COLO829 (cell line): ENCODE measurements at places on chromosomes 2 and 18.

- no peak for DNase-seq
Observed at GRCh38 chr2:238408615-238409340, 17.9 kb upstream of the ASB1 start.

GRCh38 chr2:198316852-198317396, 512.5 kb downstream of the PLCL1 start:
- no peak for DNase-seq

DNA sequence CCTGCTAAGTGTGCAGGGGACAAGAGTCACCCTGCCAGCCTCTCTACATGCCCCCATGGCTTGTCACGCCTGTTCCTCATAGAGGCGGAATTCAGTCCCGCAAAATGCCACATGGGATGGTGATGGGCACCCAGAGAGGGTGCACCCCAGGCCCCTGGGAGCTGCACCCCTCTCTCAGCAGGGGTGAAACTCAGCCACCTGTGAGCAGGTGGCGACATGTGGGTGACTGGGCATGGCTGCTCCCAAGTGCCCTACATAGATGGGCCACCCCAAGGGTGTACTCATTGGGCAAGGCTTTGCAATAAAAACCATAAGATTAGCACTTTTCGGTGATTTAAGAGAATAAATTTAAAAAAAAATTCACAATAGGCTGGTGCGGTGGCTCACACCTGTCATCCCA, 6.3 kb downstream of the HS6ST1 start:
- no peak for DNase-seq

GRCh38 chr2:188785490-188785889, 188.7 kb upstream of the COL3A1 start:
- DNase-seq: no peak

DNA sequence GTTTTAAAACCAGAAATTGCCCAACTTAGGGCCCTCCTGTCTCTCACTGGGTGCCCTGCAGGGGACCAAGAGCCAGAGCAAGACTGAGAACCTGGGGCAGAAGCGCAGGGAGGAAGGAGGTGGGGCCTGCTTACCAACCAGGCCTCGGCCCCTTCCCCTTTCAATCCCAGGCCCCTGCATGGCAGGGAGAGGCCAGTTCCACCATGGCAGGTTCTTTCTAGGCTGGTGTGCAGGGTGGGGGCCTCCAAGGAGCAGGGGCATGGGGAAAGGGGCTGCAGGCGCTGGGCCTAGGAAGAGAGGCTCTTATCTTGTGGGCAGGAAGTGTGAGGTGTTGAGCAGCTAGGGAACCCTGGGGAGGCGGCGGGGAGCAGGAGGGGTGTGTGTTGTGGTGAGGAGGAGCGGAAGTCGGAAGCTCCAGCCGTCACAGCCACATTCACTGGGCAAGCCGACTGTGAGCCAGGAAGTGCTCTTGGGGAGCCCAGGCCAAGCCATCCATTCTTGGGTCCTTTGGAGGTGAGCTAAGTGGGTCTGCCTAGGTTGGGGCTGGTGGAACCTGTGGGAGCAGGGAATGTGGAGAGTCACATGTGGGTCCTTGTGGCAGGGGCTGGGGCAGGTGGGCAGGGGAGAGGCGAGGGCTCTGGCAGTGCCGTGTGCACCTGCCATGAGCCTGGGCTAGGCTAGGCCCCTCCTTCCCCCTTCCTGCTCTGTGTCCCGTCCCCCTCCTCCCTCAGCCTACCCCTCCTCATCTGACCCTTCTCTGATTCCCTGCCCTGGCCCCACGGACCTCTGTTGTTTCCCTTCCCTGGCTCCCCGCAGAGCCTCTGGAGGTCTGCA, at the start of gene PSD4:
Gene PSD4 (plus strand): TSS at position 430 of the 834 bp plus-strand sequence. CDS start 8,486 bp downstream, outside the sequence.
- DNase-seq: no peak

DNA sequence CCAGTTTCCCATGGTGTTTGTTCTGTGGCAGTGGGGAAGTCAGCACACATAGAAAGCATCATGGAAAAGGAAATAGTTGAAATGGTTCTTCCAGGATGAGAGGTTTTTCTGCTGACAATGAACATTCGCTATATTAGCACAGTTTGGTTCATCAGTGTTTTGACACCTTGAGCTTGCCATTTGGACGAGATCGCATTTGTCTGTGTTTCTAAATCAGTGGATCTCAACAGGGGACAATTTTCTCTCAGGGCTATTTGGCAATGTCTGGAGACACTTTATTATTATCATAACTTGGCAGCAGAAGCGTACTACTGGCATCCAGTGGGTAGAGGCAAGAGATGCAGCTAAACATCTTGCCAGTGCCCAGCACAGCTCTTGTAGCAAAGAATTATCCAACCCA, 74.6 kb downstream of the CD8B2 start:
- DNase-seq: no peak

- DNase-seq: no peak
Observed at GRCh38 chr18:77087393-77088141, 45.0 kb downstream of the MBP start.

- peak; percentile 25 for DNase-seq
Observed at GRCh38 chr2:26300234-26300925, 45.6 kb upstream of the SELENOI start.

DNA sequence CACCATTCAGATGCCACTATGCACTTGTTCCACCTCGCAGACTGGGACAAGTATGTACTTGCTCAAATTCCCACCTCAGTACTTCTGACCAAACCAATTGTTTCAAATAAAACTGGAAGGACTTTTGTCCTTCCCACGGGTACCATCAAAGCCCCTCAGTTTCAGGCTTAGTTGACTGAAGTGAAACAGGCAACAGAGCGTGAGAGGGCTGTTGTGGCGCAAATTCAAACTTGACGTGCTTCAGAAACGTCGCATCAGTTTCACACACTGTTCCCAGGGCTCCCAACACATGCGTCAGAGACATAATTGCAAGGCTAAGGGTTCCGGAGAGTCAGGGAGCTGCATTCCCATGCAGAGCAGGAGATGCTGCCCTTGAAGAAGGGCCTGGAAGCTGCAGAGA, 33.7 kb downstream of the RNF152 start:
- no peak for DNase-seq

DNA sequence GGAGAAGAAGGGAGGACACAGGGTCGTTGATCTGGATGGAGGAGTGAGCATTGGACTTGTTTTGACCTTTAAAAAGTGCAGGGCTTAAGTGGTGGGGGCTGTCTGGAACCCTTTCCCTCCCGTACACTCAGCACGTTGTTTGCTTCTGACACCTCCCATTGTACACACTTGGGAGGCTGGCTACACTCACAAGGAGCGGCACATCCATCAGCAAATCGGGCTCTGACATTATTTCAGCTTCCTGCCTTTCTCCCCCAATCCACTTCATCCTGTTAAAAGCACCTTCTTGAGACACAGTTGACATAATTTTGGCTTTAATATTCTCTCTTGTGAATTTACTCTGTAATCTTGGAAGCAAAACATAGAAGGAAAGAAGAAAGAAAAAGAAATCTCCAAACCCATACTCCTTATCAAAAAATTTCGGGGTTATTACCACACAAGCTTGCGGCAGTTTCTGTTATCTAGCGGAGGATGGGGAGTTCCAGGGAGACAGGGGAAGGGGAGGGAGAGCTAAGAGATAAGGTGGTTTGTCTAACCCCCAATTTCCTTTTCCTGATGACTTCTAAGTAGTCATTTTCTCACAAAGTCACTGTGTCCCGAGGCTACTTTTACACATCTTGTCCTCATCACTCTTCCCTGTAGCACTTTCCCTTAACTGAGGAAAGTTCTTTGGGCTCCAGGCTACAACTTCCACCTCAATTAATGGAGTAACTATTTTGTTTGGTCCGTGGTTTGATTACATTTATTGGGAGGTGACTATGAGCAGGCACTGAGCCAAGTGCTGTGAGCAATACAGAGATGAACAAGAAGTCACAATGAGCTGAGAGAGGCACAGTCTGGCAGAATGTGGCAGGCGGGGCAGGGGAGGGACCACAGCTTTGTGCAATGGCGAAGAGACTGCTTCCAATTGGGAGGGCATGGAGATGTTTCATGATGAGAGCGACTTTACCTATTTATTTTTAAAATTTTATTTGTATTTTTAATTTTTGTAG, 240.1 kb upstream of the MEX3C start:
- no peak for DNase-seq

GRCh38 chr2:160460333-160460731, 33.3 kb downstream of the RBMS1 start:
- DNase-seq: no peak

- DNase-seq: no peak
Observed at GRCh38 chr2:223226264-223226663, 174.3 kb downstream of the KCNE4 start.

DNA sequence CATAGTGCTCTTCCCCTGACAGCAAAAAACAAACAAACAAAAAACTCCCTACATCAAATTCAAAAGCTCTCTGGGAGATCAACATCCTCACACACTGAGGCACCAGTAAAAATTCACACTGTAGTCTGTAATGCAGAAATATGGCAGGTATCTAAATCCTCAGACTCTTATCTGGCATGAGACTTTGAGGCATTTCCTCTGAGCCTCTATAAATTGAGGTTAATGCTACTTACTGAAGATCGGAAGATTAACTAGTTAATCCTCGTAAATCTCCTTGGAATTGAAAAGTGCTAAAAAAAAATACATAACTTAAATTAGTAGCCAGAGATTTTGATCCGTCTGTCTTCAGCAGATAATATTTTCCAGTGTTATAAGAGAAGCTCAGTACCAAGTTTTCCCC, 65.0 kb downstream of the AP1S3 start:
- no peak for DNase-seq

DNA sequence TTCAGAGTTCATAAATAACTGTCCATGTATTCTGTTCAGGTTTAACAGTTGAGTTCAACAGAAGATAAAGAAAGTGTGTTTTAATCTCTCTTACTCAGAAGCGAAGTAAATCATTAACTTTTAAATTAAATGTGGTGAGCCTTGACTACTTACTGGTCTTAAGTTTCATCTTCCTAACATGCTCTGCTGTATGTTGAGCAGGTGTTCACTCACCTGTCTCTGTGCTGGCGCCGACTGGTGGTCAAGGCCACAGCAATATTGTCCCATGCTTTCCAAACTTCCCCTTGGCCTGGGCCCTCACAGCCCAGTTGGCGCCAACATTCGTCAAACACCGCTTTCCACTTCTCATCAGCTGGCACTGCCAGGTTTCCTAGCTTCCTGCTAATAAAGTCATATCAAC, 17.0 kb upstream of the MPP4 start:
- DNase-seq: no peak

DNA sequence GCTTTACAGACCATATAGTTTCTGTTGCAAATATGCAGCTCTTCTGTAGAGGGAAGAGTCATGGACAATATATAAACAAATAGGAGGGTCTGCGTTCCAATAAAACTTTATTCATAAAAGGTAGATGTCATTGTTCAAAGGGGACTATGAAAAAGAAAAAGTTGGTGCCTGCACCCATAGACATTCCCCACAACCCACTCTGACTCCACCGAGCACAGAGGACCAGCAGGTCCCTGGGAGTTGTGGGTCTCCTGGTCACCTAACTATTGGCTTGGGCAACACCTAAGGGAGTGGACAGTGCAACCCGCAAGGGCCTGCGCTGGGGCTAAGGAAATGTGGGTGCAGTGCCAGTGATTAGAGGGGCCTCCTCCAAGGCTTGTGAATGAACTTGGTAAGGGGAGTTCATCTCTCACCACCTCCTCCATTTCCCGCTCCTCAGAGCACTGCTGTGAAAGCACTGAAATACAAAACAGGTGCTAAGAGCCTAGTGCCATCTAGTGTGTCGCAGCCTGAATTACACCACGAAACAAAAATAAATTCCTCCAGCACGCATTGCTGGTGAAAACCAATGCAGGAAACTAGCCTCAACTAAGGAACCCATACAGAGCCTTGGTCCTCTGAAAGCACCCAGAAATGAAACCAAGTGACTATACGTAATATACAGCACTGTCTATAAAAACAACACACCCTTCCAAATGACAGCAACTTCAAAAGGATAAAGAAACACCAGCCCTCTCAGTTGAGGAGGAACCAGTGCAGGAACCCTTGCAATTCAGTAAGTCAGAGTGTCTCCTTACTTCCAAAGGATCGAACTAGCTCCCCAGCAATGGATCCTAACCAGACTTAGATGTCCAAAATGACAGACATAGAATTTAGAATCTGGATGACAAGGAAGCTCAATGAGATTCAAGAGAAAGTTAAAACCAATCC, 166.6 kb downstream of the RNF144A start:
- no peak for DNase-seq

- DNase-seq: no peak
Observed at GRCh38 chr2:22217881-22218280, 1094.1 kb downstream of the TDRD15 start.

GRCh38 chr2:19744456-19745199, 157.2 kb downstream of the TTC32 start:
- DNase-seq: no peak

DNA sequence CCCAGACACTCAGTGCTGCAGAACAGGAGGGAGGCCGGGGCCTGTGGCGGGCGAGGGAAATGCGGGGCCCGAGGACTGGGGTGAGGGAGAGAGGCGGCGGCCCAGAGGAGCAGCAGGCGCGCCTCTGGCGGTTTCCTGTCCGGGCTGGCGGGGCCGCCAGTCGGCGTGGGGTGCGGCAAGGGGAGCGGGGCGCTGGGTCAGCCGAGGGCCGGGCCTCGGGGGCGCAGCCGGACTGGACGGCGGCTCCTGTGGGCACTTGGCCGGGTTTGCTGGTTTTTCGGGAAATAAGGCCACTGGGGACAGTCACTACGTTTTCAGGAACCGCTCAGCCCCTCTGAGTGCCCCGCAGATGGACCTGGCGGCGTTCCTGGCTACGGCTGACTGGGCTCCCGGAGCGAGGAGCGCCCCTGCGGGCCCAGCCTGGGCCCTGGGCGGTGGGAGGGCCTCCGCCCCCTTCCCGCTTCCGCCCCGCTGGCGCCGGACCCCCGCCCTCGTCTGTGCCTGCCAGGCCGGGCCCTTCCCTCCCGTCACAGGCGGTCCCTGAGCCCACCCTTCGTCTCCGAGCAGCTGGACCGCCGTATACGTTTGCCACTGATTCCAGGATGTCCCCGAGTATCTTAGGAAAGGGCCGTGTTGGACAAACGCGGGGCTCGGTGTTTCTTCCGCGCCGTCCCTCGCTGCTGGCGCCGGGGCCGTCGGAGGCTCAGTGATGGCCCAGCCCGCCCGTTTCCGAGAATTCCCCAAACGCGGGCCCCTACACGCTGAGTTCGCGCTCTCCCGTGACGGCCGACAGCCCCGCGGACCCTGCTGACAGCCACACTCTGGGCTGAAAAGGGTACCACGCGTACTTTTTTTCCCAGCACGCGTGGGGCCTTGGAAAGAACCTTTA, 84.6 kb downstream of the FAM210A start:
- DNase-seq: no peak

GRCh38 chr2:29777161-29777560, 144.2 kb downstream of the ALK start:
- no peak for DNase-seq
